ENCODE measurements at places on chromosomes 6 and 20.

DNA sequence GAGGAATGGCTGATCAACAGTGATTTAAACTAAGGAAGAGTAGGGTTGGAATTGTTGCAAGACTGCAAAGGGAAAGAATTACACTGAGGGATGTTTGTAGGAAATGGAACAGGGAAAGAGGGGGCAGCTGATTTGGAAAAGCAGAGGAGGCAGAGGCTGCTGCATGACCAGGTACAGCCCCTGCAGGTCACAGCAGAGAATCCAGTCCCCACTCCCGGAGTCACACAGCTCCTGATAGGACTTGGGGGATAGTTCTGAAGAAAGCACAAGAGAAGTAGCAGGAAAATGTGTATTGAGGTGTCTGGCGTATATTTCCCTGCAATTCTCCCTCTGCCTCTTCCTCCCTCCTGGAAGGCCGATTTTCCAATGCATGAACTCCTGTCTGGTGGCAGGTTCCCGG, 92.5 kb upstream of the PDE10A start:
- no peak for DNase-seq

DNA sequence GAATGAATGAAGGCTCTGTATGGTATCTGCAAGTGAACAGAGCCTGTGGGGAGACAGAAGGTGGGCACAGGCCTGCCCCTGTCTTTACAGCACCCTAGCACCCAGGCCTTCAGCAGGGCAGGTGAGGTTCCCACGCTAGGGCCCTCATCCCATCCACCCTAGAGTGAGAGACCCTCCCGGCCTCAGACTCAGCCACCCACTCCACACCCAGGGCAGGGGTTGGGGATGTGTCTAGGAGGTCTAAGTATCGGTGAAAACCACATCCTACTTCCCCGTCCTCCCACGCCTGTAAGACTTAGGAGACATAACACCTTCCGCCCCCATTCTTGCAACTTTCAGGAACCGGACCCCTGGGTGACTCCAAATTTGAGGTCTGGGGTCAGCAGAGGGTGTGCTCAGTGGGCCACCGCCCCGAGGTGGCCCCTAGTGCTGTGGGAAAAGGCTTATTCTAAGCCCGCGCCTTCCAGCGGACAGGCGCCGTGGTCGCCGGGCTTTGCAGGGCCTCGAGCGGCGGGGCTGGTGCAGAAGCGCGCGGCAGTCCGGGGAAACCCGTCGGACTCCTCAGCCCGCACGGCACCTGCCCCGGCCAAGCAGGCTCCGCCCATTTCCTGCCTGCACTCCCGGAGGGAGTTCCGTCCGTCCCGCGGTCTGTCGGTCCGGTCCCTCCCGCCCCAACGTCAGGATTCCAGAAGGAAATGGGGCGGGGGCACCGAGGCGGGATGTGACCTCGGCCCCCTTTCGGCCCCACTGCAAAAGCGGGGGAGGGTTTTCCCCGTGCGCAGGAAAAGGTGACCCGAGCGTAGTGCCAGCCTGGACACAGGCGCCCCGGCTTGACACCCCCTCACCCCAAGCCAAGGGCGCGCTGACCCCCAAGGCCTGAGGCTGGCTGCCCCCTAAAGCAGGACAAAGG, 868 bp downstream of the SAMD10 start:
- no peak for DNase-seq

DNA sequence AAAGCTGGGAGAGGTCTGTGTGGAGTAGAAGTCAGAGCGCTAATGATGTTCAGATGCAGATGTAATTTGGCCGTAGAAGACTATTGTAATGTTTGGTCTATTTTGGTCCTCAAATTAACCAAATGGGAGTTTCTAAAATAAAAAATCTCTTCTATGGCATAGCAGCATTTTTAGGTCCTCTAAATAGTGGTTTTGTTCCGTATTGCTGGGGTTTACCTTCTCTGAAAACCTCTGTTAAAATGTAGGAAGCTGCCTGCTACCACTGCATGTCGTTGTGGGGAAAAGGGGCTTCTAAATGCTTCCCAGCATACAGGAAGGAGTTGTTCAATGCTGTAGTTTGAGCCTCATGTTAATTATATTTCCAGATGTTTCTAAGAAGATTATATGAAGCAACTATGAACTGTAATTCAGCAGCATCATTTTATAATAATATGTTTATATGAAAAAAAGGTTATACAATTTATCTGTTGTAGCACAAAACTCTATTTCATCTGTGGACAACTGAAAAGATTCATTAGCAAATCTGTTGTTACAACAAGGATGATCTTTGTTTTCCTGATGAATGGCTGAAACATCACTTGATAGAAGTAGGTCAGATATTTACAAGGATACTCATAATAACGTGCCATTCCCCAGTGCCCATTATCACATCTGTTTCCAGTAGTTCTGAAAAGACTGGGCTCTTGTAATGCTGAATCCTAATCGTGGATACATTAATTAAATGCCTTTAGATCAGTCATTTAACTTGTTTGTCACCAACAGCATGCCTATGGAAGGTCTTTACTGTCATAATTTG, 256.6 kb downstream of the TBC1D7 start:
- no peak for DNase-seq

GRCh38 chr6:5143634-5144311, 58.6 kb downstream of the PPP1R3G start:
- DNase-seq = peak; percentile 85

- DNase-seq = no peak
Measured at GRCh38 chr6:86581833-86582232, 355.5 kb upstream of the HTR1E start.

DNA sequence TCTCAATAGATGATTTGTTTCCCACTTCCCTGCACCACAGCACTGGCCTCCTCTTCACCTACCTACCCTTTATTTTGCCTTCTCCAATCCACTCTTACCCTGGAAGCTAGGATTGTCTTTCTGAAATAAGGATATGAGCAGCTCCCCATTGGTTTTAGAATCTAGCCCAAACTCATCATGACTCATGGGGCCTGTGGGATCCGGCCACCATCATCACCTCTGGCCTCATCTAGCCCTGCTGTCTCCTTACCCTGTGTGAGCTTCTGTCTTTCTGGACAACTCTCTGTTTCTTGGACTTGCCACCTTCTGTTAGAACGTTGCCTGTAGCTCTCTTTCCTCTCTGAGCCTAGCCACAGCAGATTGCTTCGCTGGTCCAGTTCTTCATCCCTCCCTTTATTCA, 277.1 kb downstream of the PAX1 start:
- no peak for DNase-seq

DNA sequence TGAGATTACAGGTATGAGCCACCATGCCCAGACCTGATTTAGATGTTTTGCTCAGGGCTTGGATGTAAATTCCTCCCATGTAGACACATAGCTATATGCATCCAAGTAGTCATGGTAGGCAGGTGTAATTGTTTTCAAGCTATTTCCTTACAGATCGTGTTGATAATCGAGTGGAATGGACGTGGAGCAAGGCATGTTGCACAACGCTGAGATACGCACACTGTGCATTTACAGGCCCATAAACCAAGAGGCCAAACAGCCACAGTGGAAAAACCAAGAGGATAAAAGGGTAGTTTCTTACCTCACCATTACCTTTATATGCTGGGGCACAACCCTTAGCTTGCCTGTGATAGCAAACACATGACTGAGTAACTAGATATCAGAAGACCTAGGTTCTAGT, 51.0 kb upstream of the ADGRF1 start:
- DNase-seq = no peak

- no peak for DNase-seq
Measured at GRCh38 chr6:157887892-157888291, 64.8 kb downstream of the SNX9 start.

DNA sequence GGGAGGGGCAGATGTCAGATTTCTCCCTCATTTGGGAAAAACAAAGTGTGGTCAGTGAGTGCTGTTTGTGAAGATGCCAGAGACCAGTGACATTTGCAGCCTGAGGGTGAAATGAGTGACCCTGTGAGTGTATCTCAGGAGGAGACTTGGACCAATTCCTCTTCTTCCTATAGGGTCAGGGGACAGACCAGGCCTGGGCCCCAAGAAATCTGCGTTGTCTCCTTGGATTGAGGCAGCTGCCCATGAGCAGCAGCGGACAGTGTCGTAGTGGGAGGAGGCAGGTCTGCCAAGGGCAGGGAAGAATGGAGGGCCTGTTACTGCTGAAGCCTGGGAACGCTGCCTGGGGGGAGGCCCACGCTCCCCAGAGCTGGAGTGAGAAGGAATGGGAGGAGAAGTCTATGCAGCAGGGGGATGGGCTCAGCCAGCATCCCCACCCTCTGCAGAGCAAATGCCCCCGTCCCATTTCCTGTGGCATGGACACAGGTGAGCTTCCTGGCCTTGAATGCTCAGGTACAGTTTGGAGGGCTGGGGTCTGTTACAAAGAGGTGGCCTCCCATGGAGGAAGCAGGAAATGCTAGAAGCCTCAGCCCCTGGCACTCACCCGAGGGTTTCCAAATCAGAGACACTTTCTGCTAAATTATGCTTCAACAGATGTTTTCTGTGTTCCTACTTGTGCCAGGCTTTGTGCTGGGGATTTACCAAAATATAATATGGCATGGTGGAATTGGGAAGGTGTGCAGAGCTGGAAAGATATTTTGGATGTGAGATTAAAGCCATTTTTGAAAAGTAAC, 29.8 kb downstream of the DAAM2 start:
- DNase-seq = no peak

All from CD4-positive, alpha-beta T cell (primary cell).